Stimulated activated CD8-positive, alpha-beta memory T cell treated with anti-CD3 and anti-CD28 coated beads, Interleukin-4, amount 100 ng/mL, for 48 hours (primary cell): ENCODE measurements at places on chromosomes 7 and 10.
A peak's percentile ranks its signal among the peaks of the same experiment; 100 is the strongest.

GRCh38 chr10:1732564-1732996 lies 4.7 kb downstream of the ADARB2 start:
- no peak for DNase-seq

- peak; percentile 66 for DNase-seq
These were observed 12.9 kb downstream of the UPP1 start for GRCh38 chr7:48101968-48102367.

GRCh38 chr10:101080933-101081931 lies 19.4 kb downstream of the KAZALD1 start:
- DNase-seq, result no peak

GRCh38 chr10:84739641-84740040 lies 411.3 kb downstream of the CCSER2 start:
- DNase-seq, result no peak

DNA sequence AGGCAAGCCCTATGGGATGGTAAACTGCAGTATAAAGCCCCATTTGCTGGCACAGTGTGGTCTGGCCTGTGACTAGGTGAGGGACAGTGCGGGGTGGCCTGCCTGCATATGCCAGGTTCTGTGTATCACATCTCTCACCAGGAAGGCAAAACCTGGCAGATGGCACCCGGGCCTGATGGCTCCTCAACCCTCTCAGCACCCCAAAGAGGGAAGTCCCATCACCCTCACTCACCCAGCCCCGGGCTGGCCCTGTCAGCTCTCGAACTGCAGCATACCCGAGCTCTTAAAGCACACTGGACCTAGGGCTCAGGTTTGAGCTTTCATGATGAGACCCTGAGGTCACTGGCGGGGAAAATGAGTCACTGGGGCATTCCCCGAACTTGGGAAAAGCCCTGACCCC lies 130.5 kb downstream of the LHPP start:
- no peak for DNase-seq

GRCh38 chr7:148116195-148116594 lies 474.4 kb upstream of the C7orf33 start:
- DNase-seq, result no peak

DNA sequence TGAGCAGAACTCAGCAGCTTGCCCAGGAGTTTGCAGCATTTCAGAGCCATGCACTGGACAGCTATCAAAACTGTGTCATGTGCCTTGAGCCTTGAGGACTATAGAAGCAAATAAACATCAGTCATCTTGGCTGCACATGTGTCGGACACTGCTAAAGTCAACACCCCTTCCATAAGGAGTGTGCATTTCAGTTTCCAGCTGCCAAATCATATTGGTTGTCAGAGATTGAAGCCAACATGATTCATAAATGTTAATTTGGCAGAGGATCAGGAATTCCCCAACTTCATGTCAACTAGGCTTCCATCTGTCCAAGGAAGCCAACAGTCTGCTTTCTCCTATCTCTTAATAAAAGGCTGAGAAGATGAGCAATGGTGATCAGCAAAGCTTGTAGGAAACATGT lies 32.8 kb downstream of the SLC16A12 start:
- DNase-seq, result no peak

- DNase-seq, result no peak
These were observed 76.9 kb downstream of the MAPK8 start for GRCh38 chr10:48383393-48383792.

- DNase-seq, result no peak
These were observed 107.4 kb downstream of the ARID5B start for GRCh38 chr10:62008946-62009345.

DNA sequence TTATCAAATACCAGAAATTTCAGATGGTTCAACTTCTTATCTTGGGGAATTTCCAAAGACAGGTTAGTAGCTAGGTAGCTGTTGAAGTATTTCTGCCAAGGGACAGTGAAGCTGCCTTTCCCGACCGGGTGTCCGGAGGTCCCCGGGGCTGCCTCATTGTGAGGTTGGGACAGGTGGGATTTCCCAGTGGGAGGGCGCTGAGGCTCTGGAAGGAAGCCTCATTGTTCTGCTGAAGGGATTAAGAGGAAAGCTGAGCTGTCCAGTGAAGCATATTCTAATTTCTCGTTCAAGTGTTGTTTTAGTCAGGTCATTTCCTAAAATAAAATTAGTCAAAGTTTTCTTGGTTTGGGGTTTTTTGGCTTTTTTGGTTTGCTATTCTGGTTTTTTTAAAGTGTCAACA lies 244.2 kb downstream of the MGMT start:
- DNase-seq, result no peak

- no peak for DNase-seq
These were observed 8.1 kb downstream of the TRIM8 start for GRCh38 chr10:102652170-102652916.

GRCh38 chr7:42605406-42606192 lies 306.3 kb downstream of the C7orf25 start:
- no peak for DNase-seq

DNA sequence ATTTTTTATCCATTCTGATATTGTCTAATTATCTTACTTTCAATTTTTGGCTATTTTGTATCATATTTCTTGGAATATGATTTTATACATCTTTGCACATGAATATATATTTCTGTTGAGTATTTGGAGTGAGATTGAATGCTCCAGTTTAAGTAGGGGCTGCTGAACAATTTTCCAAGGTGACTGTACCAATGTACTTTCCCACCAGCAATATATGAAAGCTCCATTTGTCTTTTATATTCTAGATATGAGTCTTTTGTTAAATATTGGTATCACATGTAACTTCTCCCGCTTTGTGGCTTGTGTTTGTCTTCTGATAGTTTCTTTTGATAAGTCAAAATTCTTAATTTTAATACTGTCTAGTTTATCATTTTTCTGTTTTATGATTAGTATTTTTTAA lies 144.6 kb upstream of the MDFIC start:
- DNase-seq, result no peak

GRCh38 chr10:71218046-71218650 lies 5.8 kb downstream of the UNC5B start:
- DNase-seq, result no peak
